ENCODE measurements at places on chromosomes 12 and 14. TPM values are rescaled to one million over a fixed set of nuclear protein-coding genes. Genes with fewer than 3 reads are reported as not detected.

MUCL1 gene
- not detected for total RNA-seq

- no peaks in the 10 kb centered on the region for H3K4me1 ChIP-seq
- DNase-seq, result no peak
- no peak overlapping the region for H3K27ac ChIP-seq
- peaks cover 5% of the 10 kb centered on the region for H3K27me3 ChIP-seq
- H3K4me3 ChIP-seq, result no peak overlapping the region
- H3K36me3 ChIP-seq, result no peaks in the 10 kb centered on the region
These were observed 9.2 kb downstream of the TUNAR start for GRCh38 chr14:95885866-95886265.

DNA sequence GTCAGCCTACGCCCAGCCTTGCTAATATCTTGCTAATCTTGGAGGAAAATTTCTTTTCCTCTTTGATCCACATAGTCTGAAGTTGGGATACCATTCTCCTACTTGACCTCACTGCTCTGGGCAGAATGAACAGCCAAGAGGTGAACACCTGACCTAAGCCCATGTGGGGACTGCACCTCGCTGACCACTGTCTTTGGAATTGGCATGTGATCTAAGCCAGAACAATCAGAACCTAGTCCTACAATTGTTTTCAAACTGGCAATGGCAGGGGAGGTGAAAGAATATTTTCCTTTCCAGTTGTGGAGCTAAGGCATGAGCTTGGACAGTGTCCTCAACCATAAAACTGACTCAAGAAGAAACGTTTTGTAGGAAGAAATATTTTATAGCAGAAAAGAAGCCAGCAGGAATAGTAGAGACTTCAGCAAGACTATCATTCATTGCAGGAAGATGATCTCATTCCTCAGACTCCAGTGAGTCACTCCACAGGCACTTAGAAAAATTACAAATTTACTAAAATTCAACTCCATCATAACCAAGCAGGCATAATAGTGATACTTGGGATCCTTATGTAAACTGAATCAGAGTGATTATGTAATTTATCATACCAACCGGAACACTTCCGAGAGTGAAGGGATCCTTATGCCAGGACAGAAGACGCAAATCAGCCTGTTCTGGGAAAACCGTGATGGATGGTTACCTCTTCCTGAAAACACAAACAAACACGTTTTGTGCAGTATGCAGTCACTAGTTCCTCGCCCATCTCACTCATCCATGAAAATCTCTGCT is 14.7 kb downstream of the PTPRO start:
- no peak overlapping the region for H3K27ac ChIP-seq
- H3K4me3 ChIP-seq, result no peak overlapping the region
- H3K4me1 ChIP-seq, result no peaks in the 10 kb centered on the region
- no peak for DNase-seq
- H3K27me3 ChIP-seq, result no peaks in the 10 kb centered on the region
- H3K36me3 ChIP-seq, result no peaks in the 10 kb centered on the region

- H3K4me3 ChIP-seq, result no peak overlapping the region
- H3K36me3 ChIP-seq, result peaks cover 28% of the 10 kb centered on the region
- peaks cover 66% of the 10 kb centered on the region for H3K4me1 ChIP-seq
- DNase-seq, result no peak
These were observed 25.2 kb downstream of the SSH1 start for GRCh38 chr12:108832208-108832607.

All from upper lobe of right lung (tissue), 1 donor.